Fibroblast of the aortic adventitia (primary cell): ENCODE measurements at places on chromosomes 1 and 21. TPM values are rescaled to one million over a fixed set of nuclear protein-coding genes. Genes with fewer than 3 reads are reported as not detected.

- no peak for DNase-seq
Observed at GRCh38 chr1:157739229-157739901, 37.6 kb downstream of the FCRL2 start.

DNA sequence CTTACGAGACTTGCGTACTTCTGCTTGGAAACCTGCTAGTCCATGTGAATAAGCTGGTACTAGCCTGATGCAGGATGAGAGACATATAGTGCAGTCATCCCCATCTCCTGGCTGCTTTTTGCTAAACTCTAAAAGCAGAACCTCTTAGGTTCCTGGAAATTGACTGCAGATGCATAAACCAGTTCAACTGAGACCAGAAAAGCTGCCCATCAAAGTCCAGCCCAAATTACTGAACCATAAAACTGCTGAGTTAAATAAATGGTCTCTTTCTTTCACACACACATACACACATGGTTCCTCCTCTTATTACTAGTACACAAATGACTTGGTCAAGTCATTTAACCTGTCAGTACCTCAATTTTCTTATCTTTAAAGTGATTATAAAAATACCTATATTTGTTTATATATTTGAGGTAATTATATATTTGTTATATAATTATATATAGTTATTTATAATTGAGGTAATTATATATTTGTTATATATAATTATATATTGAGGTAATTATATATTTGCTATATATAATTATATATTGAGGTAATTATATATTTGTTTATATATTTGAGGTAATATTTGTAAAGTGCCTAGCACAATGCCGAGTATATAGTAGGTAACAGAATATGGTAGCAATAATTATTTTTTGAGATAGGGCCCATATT lies 25.2 kb upstream of the RABGAP1L start:
- no peak for DNase-seq

DNA sequence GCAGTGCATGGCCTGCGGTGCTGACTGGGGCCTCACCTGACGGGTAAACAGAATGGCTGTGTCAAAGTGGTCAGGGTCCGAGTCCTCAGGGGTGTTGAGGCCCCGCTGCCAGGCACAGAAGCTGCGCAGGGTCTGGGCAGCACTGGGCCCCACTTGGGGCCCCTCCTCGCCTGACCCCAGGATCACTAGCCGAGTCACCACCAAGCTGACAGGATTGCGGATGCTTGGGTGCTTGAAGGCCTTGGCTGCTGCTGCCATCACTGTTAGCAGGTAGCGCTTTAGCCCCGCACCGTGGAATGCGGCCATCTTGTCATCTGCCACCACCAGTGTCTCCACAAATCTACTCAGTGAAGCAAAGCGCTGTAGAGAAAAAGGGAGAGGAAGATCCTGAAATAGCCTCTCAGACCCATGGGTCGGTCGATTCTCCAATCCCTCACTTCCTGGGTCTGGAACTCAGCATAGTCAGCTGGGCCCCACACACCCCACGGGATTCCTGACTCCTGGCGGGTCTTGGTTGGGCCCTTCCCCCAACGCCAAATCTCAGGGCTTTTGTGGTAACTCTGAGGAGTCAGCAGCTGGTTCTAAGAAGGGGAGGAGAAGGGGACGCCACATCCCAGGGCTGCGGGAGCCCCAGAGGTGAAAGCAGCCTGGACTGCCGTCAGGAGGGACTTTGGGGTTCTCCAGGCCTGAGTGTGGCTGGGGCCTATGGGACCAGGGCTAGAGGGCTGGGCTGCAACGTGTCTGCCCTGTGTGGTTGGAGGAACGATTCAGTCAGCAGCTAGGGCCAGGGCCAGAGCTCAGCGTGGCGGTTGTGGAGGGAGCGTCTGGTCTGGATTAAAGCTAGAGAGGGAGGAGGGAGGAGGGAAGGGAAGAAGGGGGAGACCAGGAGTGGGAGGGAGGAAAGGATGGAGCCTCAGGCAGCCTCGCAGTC lies 2.1 kb downstream of the ADAMTS4 start:
- DNase-seq = peak; percentile 89

The PLEKHA6 gene
- total RNA-seq = 3.6 and 5.1 TPM in 2 replicates

DNA sequence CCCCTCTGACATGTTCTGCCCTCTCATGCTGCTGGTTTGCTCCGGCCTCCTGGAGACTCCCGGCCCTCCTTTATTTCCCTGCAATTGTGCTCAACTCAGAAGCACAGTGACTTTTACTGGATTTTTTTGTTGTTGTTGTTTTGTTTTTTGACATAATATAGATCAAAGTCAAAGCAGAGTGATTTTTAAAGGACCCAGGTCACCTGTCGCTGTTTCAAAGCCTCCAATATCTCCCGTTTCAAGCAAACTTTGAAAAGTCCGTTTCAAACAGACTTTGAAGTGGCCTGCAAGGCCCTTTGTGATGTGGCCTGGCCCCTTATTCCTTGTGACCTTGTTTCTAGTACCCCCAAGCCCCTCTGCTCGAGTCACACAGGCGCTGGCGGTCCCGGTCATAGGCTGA lies 58.1 kb downstream of the TBCE start:
- no peak for DNase-seq

DNA sequence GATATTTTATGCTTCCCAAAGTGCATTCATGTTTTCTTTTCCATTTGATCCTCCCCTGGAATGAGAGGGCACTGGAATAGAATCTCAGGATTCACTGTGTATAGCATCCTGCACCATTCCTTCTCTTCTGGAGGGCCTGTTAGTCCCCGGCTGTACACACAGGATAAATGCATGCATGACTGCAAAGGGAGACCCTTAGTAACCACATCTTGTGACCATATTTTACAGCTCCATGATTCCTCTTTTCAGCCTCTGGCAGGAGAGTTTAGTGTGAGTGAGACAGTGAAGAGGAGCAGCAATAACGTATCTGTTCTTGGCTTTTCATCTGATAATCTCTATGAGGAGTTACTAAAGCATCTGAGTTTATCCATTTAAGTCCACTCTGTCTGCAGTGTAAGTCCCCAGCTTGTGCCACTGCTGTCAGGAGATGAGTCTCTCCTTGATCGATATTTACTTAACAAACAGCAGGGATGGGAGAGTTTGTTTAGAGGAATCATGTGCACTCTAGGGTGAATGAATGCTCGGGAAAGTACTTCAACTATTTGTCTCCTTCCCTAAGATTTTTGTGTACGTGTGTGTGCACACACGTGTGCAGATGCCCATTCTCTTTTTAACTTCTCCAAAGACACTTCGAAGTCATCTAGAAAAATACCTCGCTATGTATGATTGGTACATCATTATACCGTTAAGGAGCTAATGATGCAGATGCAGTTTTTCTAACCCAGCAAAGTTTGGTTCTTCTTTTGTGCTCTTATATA lies 41.1 kb downstream of the PROX1 start:
- DNase-seq = no peak

DNA sequence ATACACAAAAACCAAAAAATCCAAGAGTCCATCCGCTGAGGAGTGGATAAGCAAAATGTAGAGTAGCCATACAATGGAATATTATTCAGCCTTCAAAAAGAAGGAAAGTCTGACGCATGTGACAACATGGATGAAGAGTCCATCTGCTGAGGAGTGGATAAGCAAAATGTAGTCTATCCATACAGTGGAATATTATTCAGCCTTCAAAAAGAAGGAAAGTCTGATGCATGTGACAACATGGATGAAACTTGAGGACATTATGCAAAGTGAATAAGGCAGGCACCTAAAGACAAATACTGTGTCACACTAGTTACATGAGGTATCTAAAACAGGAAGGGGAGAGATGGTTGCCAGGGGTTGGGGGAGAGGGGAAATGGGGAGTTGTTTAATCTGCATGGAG lies 14.0 kb upstream of the IGSF21 start:
- no peak for DNase-seq

DNA sequence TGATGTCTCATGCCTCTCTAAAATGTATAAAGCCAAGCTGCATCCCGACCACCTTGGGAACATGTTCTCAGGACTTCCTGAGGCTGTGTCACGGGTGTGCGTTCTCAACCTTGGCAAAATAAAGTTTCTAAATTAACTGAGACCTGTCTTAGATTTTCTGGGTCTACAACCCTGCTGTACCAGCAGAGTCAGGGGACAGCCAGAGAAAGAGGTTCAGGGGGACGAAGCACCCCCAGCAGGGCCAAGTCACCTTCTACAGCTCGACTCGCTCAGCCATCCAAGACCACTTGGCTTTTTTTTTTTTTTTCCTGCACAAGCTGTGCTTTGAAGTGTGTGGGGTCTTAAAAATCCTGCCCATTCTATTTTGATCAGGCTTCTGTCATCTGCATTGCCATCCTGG lies 28.5 kb upstream of the PDE9A start:
- no peak for DNase-seq

DNA sequence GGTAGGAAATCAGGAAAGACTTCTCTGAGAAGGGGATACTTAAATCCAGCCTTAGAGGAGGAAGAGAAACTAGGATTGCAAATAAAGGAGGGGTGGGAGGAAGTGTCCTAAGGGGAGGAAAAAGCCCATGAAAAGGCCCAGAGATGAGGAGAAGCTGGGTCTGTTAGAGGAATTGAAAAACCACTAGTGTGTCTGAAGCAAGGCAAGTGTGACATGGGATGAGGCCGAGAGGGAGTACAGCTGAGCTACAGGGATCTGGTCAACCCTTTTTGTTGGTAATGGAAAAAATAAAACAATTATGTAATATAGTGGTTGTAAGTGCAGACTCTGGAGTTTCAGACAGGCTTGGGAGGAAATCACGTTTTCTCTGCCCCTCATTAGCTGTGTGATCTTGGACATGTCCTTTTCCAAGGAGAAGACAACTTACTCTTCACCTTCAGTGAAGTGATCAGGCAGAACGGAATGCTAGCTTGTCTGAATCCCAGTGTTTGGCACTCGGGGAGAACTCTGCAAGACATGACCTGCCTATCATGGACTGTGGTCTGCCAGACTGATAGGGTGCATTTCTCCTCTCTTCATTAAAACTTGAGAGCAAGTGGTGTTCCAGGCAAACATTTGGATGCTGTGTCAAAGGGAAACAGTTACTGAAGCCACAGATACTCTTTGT lies 7.4 kb upstream of the S100A10 start:
- no peak for DNase-seq

The CELA2B gene
- total RNA-seq = not detected in 2 replicates

- DNase-seq = peak; percentile 9
Observed at GRCh38 chr1:197911857-197912696, 5.1 kb upstream of the LHX9 start.

DNA sequence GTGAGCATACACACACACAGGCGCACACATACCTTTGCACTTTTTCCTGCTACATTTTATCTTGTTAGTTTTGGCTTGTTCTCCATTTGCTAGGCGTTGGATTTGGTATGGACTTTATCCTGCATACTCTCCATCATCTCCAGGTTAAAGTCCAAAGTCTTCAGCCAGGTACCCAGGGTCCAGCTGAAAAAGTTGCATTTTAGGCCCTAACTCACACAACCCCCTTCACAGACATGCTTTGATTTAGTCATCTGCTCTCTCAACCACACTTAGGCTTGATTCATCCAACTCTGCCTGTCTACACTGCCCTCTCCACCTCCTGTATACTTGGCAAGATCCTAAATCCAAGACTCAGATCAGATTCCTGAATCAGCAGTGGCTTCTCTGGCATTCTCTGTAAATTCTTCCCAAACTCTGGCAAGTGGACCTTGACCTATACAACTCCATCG lies 10.7 kb upstream of the LAMB3 start:
- DNase-seq = no peak

The IL19 gene
- total RNA-seq = 0.41 TPM in 1 of 2 replicates, not detected in the other

- DNase-seq = peak; percentile 54
Observed at GRCh38 chr1:29398431-29398830, 162.1 kb downstream of the PTPRU start.

The JTB gene
- total RNA-seq = 73.9 and 132 TPM in 2 replicates

The KRTAP21-2 gene
- total RNA-seq = not detected in 2 replicates

- peak; percentile 10 for DNase-seq
Observed at GRCh38 chr21:18340387-18340942, 63.1 kb downstream of the TMPRSS15 start.

DNA sequence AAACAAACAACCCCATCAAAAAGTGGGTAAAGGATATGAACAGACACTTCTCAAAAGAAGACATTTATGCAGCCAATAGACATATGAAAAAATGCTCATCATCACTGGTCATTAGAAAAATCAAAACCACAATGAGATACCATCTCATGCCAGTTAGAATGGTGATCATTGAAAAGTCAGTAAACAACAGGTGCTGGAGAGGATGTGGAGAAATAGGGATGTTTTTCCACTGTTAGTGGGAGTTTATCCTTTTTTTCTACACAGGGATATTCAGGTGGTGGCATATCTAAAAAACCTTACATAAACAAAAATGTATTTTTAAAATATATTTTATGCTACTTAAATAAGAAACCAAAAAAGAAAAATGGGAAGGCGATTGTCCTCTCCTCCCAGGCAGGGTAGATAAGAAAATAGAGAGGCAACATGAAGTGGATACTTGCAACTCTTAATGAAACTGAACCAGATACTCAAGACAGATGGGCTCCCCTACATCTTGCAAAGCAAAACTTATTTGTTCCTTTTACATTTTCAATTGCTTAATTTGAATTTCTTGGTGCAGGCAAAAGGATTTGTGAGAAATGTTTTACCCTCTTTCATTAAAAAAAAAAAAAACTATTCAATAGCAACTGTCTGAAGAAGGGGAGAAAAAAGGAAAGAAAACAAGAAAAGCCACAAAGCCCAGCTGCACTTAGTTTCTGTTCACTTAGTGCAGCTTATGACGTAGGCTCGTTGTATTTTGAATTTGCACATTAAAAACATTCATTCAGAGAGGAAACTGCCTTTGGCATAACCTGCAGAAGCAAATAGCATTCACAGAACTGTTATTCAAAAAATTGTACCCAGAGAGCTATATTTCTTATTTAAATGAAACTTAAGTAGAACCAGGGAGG lies 36.9 kb upstream of the RGS1 start:
- DNase-seq = peak; percentile 67

- DNase-seq = no peak
Observed at GRCh38 chr1:58722967-58723366, 23.1 kb upstream of the MYSM1 start.

The LEMD1 gene
- total RNA-seq = 0.36 TPM in 1 of 2 replicates, not detected in the other

DNA sequence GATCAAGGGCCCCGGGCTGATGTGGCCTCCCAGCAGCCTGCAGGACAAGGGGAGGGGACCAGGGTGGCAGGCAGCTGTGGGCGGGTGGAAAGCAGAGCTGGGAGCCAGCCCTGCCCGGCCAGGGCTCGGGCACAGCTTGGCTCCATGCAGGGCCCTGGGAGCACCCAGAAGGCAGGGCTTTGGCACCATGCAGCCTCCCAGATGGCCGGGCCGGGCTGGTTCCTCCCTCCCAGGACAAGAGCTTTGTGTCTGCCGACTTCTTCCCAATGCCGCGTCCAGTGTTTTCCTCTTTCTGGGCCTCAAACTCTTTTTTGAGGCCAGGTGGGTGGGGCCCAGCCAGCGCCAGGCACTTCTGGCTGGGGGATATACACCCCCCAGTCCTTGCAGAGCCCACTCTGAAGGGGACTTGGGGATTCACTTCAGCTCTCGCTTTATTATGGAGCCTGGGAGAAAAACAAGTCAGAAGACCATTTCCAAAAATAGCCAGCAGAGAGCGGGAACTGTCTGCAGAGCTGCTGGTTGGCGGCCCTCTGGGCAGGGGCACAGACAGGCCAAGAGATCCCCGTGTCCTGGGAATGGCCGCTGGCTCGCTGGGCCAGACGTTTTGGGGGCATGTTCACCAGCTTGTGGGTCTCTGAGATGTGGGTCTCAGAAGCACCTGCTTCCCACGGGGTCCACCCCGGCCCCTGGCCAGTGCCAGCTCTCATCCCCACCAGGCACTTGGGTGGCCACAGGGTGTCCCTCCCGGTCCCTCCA lies 103.8 kb upstream of the ARHGEF16 start:
- peak; percentile 68 for DNase-seq
